Uterine smooth muscle cell (primary cell): ENCODE measurements at places on chromosomes 6 and 20. TPM values are rescaled to one million over a fixed set of nuclear protein-coding genes. Genes with fewer than 3 reads are reported as not detected.

SLC17A1 gene
- total RNA-seq, result not detected in 2 replicates

CDK5RAP1 gene
- 20.5 and 36.1 TPM in 2 replicates for total RNA-seq

GMPR gene
- total RNA-seq, result 8.1 and 9.1 TPM in 2 replicates

HDGFL1 gene
- total RNA-seq, result not detected in 2 replicates
